Ureter (tissue), 1 donor: ENCODE measurements at places on chromosomes 5 and 9. TPM values are rescaled to one million over a fixed set of nuclear protein-coding genes. Genes with fewer than 3 reads are reported as not detected.

DNA sequence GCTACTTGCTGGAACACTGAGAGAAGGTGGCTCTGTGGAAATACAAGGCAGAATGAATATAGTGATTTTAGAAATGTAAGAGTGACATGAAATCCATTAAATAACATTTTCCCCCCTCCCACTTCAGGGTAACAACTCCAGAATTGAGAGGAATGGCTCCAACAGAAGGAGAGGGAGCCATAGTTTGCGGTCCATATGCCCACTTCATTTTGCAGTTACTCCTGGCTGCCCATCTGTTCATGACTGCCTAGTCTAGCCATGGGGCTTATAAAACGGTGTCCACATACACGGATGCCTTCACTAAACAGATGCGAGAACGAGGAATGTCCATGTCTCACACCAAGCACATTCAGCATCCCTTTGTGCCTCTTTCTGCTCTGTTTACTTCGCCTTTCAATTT is 186.7 kb downstream of the TMEM38B start:
- DNase-seq: no peak

- DNase-seq: no peak
Observed at GRCh38 chr9:100431886-100432285, 4.9 kb downstream of the MSANTD3 start.

DNA sequence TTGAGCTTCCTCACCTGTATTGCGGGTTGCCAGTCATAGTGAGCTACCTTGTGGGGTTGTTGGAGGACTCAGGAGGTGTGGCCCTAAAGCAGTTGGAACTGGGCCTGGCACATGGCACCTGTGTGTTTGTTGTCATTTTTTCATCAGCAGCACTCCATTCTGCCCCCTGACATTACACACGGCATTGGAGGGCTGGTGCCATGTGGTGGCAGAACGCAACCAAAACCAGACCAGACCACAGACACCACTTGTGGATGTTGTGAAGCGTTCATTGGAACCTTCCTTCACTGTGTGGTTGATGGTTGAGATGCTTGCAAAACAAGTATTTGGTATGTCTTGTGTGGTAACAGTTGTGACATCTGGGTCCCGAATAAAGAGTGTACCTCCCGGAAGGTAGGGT is 113.2 kb upstream of the ERCC6L2 start:
- DNase-seq: no peak

- DNase-seq: no peak
Observed at GRCh38 chr5:126519637-126520592, 75.1 kb downstream of the ALDH7A1 start.

DNA sequence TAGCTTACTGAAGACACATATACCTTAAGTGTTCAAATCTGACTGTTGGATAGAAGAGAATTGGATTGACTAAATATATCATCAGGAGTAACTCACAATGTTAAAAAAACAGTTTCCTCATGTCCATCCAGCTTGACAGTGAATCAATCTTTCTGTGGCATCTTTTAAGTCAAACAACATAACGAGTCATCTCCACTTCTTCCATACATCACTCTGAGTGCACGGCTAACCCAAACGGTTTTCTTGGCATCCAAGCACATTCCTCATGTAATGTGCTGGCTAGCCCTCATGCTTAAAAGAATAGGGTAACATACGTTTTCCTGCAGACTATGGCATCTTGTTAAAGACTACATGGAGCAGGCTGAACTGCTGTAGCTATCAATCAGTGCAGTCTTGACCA is 291.5 kb upstream of the TRPC7 start:
- no peak for DNase-seq

DNA sequence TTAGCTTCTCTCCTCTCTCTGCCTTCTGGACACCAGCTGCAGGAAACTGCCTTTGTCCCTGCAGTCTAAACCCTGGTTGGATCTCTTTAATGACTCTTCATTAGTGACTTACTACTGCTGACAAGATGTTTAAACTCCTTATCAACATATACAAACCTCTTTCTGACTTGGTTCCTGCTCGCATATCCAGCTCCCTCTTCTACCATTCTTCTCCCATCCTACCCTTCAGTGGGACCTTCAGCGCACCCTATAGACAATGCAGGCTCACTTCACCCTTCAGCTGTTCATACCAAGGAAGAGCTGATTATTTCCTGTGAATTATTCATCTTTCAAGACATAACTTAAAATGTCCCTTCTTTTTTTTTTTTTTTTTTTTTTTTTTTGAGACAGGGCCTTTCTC is 436.5 kb downstream of the KIAA0825 start:
- DNase-seq: no peak

- DNase-seq: no peak
Observed at GRCh38 chr9:8727191-8727590, 927.6 kb upstream of the DMAC1 start.

DNA sequence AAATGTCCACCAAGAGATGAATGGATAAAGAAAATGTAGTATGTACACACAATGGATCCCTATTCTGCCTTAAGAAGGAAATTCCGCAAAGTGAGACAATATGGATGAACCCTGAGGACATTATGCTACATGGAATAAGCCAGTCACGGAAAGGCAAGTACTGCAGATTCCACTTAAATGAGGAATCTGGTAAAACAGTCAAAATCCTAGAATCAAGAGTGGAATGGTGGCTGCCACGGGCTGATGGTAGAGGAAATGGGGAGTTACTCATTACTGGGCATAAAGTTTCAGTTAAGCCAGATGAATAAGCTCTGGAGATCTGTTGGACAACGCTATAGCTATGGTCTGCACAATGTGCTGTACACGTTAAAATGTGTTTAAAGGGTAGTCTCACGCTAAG is 47.2 kb downstream of the STK10 start:
- DNase-seq: no peak

DNA sequence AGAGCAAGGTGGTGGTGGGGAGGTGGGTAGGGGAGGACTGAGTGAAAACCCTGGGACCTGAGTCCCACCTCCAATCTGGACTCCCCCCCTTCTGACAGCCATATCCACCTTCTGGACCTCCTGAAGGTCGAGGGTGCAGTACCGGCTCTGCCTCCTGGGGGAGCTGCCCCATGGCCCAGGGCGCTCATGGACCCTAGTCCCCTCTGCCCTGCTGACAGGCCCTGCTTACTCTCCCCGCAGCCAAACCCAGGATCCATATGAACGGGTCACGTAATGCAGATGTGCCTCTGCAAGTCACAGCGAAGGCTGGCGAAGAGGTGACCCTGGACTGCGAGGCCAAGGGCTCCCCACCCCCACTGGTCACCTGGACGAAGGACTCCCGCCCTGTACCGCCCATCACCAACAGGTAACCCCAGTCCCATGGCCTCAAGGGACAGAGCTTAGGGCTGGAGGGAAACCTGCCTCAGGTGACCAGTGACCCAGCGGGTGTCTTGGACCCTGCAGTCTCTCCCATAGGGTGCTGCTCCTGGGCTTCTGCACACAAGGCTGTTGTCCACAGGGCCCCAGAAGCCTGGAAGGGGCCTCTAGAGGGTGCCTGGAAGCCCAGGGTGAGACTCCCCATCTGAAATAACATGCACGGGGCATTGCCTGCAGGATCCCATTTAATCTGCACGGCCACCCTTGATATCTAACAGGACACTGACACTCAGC is 61.7 kb downstream of the HMCN2 start:
- DNase-seq: no peak

DNA sequence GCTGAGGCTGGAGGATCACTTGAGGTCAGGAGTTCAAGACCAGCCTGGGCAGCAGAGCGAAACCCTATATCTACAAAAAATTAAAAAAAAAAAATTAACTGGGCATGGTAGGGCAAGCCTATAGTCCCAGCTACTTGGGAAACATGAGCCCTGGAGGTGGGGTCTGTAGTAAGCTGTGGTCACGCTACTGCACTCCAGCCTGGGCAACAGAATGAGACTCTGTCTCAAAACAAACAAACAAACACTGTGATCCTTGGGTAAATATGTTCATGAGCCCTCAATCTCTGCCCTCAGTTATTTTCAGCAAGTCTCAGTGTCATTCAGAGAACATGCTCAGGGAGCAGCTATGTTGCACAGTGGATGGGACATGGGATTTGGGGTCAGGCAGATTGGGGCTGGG is 76.2 kb downstream of the PTTG1 start:
- no peak for DNase-seq

- no peak for DNase-seq
Observed at GRCh38 chr5:67094476-67095300, 101.9 kb downstream of the CD180 start.

GRCh38 chr5:17839848-17840247 is 205.6 kb downstream of the TAF11L14 start:
- DNase-seq: no peak

GRCh38 chr9:127388037-127388855 is 8.7 kb upstream of the SLC2A8 start:
- no peak for DNase-seq

DNA sequence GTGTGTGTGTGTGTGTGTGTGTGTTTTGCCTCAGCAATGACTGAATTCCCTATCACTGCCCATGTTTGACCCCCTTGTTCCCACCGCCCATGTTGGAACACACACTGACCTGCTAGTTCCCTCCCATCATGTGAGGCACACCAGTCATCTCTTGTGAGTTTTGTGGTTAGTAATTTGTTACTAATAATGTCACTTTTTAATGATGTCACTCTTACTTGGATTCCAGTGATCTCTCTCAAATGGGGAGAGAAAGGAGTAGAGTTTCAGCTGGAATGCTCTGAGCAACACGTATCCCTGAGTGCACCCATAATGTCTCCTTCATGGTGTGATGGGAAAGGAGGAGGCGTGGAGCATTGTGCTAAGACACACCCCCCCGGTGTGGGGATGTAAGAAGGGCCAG is 172.6 kb downstream of the SH3GL2 start:
- DNase-seq: no peak

DNA sequence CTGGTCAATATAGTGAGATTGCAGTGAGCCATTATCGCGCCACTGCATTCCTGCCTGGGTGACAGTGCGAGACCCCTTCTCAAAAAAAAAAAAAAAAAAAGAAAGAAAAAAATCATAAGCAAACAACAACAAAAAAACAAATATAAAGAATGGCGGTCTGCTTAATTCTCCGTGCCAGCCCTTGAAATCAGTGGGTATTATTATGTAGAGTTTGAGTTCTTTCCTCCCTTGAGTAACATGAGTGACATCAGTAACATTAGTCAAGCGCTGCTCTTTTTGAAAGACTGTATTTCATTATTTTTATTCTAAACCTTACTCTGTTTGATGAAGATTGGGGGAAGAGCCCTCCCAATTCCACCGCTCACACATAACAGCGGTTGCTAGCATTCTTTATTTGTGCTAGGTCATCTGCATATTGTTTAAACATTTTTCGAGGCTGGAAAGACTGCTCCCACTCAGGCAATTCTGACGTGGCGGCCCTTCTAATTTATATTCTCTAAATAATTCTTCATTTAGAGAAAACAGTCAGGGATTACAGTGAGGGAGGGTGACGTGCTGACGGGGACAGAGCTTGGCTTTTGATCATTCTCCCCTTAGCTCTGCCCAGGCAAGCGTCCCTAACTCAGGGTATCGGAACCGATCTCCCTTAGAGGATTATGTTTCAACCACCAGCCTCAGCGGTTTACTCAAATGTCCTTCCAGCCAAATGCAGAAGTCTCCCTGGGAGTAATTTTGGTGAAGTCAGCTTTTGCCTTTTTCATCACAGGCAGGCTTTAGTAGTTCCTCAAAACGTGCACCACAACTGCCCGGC is 860 bp upstream of the MARCHF6 start:
- DNase-seq: no peak

- DNase-seq: no peak
Observed at GRCh38 chr9:72960446-72960845, 7.6 kb upstream of the ALDH1A1 start.

DNA sequence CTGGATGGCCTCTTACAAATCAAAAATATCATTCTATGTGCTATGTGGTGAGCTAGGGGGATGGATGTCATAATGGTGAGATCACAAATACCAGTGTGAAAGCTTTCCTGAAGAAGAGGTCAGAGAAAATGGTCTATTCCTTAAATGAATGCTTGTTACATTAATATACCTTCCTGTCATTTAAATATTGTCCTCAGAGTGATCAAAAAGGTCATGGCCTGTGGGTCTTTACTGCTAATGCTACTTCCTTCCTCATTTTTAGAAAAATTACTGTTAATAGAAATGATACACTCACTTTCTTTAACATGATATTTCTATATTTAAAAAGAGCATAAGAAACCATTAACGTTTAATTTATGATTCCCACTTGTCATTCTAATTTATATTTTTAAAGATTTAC is 9.7 kb downstream of the OMD start:
- DNase-seq: no peak

Gene DCTN3
- total RNA-seq: 86.8 TPM

Gene PLPPR1
- total RNA-seq: not detected

Gene STOM
- total RNA-seq: 191 TPM

Gene HINT2
- total RNA-seq: 40.5 TPM

Gene RLN2
- 0.55 TPM for total RNA-seq

Gene HSPB3
- 0.68 TPM for total RNA-seq

Gene FIBCD1
- not detected for total RNA-seq
